Pancreas (tissue), 10 donors: ENCODE measurements at places on chromosomes 4 and X.

GRCh38 chr4:60737858-60738257, 462.3 kb upstream of the ADGRL3 start:
- no peak for DNase-seq

DNA sequence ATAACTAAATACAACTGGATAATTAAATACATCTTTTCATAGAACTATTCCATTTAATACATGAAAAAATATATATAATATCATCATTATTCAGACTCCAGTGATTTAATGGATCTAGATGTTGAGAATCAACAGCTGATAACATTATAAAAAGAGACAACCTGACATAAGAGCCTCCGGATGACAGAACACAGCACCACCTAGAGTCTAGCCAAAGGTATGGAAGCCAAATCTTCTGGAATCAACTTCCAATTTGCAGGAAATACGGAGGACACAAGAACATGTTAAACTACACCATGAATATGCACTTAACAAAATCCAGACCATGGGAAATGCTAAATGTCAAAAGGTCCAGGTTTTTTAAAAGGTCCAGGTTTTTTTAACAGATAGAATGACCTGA, 55.0 kb downstream of the LRBA start:
- no peak for DNase-seq

DNA sequence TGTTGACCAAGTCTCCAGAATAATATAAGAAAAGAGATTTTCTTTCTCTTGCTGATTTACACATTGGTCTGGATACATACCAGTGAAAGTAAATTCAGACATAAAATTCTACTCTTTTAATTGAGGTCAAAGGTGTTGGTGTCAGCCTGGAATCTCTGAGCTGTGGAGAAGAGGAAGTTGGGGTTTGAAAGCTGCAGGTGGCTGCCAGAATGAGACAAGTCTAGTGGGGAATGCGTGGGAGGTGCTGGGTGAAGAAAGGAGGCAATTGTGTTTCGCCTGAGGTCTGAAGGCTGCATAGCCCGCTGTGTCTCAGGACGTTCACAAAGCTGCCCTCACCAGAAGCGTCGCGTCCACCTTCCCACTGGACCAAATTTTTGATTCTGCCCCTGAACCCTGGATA, 31.2 kb downstream of the PHEX start:
- DNase-seq: no peak

DNA sequence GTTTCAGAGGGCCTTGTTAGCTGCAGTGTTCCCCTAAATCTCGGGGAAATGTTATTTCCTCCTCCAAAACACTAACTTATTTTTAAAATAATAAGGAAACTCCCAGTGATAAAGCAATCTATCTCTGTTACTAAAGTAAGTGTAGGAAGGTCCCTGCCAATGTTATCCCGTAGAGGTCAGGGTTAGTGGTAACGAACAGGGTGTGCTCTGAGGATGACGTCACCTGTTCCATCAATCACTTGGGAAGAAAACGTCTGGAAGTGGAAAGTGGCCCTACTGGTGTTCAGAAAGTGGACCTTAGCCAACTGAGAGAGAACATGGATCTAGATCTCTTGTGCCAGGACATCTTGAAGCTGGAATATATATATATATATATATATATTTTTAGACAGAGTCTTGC, 249.5 kb downstream of the BCOR start:
- DNase-seq: peak; percentile 48

- DNase-seq: no peak
Observed at GRCh38 chr4:27068151-27068867, 207.7 kb downstream of the STIM2 start.

DNA sequence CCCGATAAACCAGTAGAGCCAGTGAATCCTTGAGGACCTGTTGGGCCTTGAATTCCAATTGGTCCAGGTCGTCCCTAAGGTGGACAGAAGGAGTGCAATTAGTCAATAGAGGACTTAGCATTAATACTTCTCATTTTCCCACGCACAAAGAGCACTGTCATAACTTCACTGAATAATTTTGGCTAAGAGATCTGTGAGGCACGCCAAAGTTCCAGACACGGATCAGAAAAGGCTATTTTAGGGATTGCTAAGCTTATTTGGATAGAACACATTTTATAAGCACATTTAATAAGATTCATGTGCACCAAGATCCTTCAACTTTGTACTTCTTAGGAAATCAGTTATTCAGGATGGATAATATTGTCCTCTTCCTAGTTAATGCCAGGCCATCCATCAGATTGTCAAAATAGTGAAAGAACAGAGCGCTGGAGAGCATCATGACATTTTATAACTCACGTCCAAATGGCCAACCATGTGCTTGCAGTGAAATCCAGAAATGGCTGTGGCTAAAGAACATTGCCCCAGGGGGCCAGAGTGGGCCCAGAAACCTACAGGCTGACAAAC, 129.8 kb downstream of the ATG4A start:
- DNase-seq: no peak

GRCh38 chrX:27840881-27841280, 33.1 kb downstream of the MAGEB10 start:
- DNase-seq: no peak

GRCh38 chrX:40307871-40308270, 210.1 kb upstream of the BCOR start:
- DNase-seq: no peak

DNA sequence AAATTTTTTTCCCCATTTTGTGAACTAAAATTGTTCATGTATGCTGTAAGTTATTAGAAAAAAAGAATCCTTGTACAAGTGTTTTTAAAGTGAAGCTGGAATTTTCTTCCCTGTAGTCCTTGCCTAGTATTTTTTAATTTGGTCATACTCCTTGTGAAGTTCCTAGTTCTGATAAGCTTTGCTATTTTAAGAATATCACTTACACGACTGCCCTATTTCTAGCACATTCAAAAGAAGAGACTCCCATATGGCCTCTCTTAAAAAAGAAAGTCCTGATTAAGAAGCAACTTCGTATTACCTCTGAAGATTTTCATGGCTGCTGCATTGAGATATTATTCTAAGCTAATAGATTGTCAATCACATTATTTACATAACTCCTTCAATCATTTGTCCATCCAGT, 87.2 kb downstream of the KLHL8 start:
- DNase-seq: no peak

DNA sequence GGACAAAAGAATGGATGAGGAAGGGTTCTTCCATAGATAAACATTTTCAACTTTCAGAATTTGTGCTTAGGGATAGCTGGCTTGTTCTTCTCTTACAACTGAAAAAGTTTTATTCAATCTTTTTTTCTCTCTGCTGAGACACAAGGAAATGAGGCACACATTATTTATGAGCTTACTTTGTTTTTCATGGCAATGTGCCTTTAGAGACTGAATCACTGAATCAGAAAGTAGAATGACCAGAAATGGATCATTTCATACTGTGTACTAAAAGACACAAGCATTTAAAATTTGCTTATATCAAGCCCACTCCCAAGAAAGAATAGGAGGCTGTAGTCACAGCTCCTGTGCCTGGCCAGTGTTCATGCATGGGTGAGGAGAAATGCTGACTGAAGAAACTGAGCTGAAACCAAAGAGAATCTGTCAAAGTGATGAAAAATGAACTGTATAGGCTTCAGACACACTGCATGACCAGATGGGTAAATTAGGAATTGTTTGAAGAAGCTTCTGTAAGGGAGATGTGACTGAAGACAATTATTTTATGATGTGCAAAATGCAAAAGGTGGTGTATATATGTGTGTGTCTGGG, 413.8 kb downstream of the RAPGEF2 start:
- no peak for DNase-seq

- DNase-seq: no peak
Observed at GRCh38 chr4:66688674-66689073, 856.6 kb downstream of the CENPC start.

DNA sequence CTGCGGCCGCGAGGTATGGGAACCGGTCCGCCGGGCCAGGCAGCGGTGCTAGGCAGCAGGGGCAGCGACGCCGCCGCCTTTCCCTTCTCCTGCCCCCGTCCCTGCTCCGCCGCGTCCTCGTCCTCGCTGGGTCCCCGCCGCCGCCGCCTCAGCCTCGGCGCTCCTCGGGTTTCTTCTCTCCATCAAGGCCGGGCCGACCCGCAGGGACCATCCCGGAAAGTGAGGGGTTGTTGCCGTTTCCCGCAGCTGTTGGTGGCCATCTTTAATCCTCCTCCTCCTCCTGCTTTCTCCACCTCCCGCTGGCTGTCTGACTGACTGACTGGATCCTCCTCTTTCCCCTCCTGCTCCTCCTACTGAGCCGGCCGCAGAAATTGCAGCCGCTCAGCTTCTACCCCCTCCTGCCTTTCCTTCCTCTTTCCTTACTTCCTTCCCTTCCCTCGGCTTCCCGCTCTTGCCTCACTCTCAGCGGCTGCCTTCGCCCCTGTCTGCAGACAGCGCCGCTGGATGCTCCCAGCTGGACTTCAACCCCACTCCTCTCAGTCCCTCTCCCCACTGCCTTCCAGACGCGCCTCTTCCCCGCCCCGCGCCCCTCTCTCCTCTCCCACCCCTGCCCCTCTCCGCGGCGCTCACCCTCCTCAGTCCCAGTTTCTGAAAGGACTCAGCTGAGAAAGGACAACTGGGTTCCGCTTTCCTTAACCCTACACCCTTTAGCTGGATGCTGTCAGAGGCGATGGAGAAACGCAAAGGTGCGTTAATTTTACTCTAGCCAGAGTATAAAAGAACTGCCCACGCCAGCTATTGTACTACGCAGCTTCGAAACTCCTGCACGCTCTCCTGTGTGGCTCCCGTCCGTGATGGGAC, at the start of gene WDFY3:
TSS of gene WDFY3 (minus strand) at position 309 of the 861 bp plus-strand sequence. CDS start 106,099 bp downstream, outside the sequence.
- DNase-seq: peak; percentile 70

DNA sequence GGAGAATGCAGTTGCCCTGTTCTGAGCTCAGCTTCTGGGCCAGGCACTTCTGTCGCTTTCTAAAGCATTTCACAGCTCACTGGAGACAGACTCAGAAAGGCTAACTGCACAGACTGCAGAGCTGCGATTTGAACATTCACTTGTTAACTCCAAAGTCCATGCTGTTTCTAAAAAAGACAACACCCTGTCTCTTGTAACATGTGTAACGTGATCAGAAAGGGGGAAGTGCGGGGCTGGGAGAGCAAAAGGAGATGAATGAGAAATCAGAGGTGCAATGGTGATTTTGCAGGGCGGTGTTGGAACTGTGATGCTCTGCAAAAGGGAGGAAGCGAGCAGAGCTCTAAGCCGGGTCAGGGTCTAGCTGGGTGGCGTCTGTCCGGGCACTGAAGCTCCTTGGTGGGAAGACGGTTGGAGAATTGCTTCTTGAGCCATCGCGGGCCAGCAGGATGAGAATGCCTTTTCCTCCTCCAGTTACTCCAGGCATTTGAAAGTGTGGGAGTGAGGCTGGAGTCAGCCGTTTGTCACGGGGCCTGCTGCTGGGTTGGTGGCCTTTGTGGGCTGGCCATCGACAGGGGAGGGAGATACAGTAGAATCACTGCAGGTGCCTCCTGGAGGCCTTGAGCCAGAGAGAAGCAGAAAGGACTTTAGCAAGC, 20.3 kb downstream of the TBC1D14 start:
- DNase-seq: no peak

GRCh38 chrX:85897362-85898126, 149.8 kb downstream of the CHM start:
- DNase-seq: no peak

DNA sequence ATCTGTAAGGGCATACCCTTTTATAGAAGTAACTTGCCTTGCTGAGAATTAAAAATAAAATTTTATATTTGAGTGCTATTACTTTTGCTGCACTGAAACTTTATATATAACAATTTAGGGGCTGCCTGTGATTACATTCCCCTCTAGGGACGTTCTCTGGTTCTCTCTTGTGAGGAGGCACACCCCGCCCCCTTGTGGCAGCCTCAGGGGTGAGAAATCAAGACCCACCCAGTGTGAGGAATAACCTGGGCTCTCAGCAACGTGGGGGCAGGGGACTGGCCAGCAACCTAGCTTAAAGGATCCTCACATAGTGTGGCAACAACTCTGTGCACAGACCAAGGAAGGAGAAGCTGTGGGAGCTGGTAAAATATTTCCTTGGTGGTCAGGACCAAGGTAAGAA, 43.7 kb downstream of the MAGEA9 start:
- DNase-seq: no peak

GRCh38 chrX:108312957-108313356, 125.3 kb downstream of the COL4A6 start:
- DNase-seq: no peak

- no peak for DNase-seq
Observed at GRCh38 chr4:148286012-148286411, 156.2 kb downstream of the NR3C2 start.
